Fibroblast of gingiva (primary cell): ENCODE measurements at places on chromosomes 4 and X.

DNA sequence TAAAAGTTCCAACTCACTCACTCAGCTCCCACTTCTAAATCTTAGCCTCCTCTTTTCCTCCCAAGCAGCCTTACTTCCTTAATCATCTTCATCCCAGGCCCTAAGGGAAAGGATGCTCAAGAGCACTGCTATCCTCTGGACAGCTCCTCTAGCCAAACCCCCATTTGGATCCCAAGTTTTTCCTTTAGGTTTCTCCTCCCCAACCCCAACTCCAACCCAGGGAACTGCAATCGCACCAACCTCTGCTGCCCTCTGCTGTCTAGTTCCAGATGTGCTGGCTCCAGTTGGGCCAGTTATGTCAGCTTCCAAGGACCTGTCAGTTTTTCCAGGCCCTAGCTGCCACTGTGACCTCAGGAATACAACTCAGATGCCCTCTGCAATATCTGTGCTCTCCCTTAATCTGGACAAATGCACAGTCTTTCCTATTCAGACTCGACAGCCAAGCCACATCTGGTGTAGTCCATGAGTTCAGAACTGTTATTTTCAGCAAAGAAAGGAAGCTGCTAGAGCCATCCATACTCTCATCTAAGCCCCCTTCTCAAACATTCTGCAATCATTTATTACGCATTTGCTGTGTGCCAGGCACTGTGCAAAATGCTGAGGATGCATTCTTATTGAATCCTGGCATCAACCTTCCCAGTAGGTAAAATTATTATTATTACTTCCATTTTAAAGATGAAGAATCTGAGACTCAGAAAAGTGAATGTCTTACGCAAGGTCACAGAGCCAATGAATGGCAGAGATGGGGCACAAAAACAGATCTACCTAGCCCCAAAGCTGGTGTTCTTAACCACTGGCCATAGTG, 12.3 kb upstream of the XPNPEP2 start:
- peak; percentile 49 for DNase-seq

DNA sequence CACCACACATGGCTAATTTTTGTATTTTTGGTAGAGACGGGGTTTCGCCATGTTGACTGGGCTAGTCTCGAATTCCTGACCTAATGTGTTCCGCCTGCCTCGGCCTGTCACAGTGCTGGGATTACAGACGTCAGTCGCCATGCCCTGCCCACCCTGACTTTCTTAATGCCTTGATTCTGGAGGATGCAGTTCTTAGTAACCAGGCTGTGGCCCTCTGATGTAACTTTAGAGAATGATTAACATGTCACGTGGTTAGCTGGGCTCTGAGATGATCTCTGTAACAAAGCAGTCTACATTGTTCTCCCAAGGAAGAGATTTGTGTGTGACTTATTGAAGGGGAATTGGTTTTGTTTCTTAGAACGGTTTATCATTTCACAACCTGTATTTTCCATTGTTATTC, 30.6 kb downstream of the ANK2 start:
- DNase-seq, result no peak

DNA sequence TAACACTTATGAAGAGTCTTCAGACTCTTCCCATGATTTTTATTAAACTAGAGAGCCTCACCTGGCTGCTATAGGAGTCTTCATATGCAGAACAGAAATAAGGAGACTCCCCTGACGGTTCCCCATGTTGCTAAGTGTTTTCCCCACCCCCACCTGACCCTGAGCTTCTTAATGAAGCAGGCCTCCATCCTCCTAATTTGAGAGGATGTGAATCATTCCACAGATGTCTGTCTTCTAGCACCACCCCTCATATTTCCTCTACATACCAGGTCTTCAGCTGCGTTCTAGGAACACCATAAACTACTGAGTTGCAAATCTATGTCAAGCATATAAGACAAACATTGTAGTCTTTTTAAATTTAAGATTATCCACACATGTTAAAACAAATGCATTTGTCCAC, 36.9 kb downstream of the RP2 start:
- no peak for DNase-seq

DNA sequence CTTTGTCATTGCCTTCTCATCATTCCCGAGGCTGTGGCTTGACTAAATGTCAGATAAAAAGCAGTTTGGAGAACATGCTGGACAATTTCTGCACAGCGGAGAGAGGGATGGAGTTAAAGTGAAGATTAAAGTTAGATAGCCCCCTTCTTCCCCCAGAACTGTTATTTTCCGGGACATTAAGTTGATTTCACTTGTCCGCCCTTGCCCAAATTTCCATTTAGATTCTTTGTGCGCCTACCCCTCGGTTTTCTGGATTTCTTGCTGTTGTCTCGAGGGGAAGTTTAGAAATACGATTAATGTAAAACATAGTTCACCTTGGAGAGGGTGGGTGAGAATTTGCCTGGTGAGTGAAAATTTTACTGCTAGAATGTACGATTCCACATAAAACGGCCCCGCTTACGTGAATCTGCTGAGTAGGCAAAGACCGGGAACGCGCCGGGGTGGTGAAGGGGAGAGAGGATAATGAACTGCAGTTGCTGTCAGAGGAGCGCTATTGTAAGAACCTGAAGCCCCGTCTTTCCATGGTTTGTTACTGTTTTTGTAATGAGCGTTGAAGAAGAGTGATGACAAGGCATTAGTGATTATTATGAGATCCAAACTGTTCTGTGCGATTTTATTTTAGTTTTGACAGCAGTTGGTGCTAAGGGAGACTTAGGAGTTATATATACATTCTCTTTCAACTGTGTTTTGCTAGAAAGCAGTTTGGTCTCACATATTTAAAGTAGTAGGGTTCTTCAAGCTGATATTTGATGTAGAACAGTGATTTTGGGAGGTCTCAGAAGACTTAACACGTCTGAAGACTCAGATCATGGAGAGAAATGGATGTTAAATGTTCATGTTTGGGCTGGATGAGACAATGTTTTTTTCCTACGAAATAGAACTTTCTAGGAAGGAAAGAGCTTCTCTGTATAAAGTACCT, 73.0 kb downstream of the AFF1 start:
- peak; percentile 35 for DNase-seq

DNA sequence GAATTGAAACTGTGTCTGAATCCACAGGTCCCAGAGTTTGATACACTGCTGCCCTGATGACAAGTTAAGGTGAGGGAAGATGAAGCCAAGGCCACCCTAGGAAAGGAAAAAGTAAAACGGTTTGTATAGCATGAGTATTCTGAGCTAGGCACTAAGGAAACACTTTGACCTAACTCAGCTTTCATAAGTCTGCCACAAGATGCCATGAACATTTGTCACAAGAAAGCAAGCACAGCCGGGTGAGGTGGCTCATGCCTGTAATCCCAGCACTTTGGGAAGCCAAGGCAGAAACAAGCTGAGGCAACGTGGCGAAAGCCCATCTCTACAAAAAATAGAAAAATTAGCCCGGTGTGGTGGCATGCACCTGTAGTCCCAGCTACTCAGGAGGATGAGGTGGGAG, 34.2 kb downstream of the ELOVL6 start:
- peak; percentile 39 for DNase-seq

- DNase-seq, result no peak
Measured at GRCh38 chr4:28227764-28228163, 1367.1 kb downstream of the STIM2 start.
